ENCODE measurements at places on chromosomes 5 and 9. TPM values are rescaled to one million over a fixed set of nuclear protein-coding genes. Genes with fewer than 3 reads are reported as not detected.
A peak's percentile ranks its signal among the peaks of the same experiment; 100 is the strongest.

TAF11L5 gene
- not detected for total RNA-seq

ENDOG gene
- 17.6 TPM for total RNA-seq

GRXCR2 gene
- total RNA-seq, result not detected

OTP gene
- not detected for total RNA-seq

SV2C gene
- 0.02 TPM for total RNA-seq

DNAJC18 gene
- total RNA-seq, result 26.5 TPM

GFI1B gene
- not detected for total RNA-seq

GRCh38 chr9:136086213-136086881 is 8.7 kb downstream of the NACC2 start:
- no peak overlapping the region for H3K4me3 ChIP-seq
- no peak overlapping the region for H3K27ac ChIP-seq
- no peaks in the 10 kb centered on the region for H3K27me3 ChIP-seq
- no peaks in the 10 kb centered on the region for H3K36me3 ChIP-seq
- H3K4me1 ChIP-seq, result no peaks in the 10 kb centered on the region

DNA sequence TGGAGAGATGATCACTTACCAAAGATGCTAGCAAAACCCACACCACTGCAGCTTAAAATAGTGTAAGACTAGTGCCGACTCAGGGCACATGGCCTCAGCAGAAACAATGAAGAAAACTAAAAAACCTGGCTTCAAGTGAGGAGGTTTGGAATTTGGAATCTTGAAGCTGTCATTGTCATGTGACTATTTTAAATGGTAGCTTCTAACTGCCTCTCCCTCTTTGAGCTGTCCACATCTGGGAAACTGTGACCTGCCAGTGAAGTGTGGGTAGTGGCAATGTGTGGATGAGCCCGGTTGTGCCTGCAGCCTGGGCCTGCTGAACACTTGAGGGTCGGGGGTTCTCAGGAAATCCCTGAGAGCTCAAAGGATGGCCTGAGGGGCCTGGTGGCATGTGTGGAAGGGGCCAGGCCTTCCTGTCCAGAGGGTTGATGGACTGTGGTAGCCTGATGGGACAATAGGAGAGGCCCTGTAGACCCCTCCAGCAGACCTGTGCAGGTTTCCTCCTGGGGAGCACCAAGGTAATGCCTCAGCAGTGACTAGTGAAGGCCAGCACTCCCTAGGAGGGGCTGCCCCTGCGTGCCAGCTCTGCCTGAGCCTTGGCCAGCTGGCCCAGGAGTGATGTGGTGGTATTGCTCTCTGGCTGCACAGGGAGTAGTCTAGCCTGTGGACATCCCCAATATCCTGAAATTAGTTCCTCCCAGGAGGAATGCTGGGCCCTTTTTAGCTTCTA is 13.6 kb downstream of the USP20 start:
- no peak for DNase-seq
- no peak overlapping the region for H3K4me3 ChIP-seq
- H3K27ac ChIP-seq, result no peak overlapping the region
- H3K27me3 ChIP-seq, result no peaks in the 10 kb centered on the region
- H3K36me3 ChIP-seq, result peaks cover 28% of the 10 kb centered on the region

- no peaks in the 10 kb centered on the region for H3K27me3 ChIP-seq
- no peak overlapping the region for H3K27ac ChIP-seq
- H3K36me3 ChIP-seq, result no peaks in the 10 kb centered on the region
- no peaks in the 10 kb centered on the region for H3K4me1 ChIP-seq
Measured at GRCh38 chr9:134293611-134294152, 32.6 kb upstream of the RXRA start.

DNA sequence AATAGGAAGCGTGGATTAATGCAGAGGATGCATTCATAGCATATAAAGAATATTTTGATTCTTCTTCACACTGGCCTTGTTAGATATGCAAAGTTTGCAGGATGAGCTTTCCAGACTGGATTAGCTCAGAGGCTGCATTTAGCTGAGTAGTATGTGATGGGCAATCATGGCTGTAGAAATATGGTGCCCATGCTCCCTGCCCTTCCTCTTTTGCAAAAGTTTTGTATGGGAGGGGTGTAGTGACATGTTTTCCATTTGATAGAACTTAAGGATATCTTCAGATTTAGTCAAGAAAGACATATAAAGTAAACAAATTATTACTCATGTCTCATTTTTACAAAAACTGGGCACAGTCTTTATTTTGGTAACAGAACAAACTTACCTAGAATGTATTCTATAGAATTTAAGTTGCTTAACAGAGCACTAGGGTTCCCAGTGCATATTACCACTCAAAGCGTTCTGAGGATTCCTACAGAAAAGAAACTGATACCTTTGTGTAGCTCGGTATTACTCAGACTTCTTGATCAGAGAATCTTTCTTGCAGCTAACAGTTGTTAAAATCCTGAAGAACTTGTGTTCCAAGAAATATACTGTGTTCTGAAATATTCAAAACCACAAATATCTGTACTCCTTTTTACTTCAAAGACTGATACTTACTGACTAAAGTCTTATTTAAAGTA is 9.8 kb downstream of the GTF3C4 start:
- H3K4me1 ChIP-seq, result no peaks in the 10 kb centered on the region
- no peak for DNase-seq
- no peak overlapping the region for H3K4me3 ChIP-seq
- H3K27me3 ChIP-seq, result no peaks in the 10 kb centered on the region
- H3K27ac ChIP-seq, result no peak overlapping the region

DNA sequence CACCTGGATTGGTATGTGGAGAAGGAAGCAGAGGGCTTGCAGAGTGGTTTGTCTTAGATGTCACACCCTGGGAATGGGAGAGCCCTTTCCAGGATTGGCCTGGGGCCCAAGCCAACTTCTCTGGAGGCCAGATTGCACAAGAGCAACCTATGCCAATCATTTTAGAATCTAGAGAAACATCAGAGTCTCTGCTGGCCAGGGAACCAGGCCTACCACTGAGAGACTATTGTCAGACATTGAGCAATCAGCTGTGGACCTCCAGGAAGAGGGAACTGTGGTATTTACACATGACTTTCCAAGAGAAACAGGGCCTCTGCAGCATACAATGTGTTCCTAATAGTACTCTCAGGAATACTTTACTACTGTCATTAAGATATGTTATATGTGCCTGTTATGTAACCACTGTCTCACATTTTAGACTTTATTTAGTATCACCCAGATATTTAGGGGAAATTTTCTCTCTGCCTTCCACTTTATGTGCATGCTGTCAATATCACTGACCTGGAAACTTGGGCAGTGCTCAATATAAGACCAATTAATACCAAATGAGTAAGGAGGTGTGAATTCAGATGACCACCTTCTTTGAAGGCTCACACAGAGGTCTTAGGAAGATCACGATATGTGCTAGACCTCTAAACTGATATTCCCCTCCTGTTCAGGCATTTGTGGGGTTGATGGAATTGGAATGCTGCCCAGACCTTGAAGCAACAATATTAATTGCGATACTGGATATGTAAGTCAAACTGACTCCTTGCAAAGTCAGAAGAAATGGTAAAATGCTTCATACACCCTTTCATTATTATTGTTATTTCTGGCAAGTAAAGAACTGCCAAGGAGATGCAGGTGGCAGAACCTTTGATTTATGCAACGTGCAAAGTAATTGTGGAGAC is 20.5 kb upstream of the CCL28 start:
- no peaks in the 10 kb centered on the region for H3K27me3 ChIP-seq
- H3K4me3 ChIP-seq, result no peak overlapping the region
- no peak overlapping the region for H3K27ac ChIP-seq
- DNase-seq, result no peak
- H3K36me3 ChIP-seq, result no peaks in the 10 kb centered on the region

DNA sequence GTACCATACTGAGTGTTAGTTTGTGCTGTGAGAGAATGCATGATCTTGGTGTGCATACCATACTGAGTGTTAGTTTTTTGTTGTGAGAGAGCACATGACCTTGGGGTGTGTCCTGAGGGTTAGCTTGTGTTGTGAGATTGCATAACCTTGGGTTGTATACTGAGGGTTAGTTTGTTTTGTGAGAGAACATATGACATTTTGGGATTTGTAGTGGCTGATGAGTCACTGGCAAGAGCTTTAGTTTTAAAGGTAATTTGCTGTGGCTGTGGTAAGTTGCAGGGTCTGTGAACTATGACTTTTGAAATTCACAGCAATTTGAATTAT is 1068.3 kb upstream of the EDIL3 start:
- H3K4me1 ChIP-seq, result no peaks in the 10 kb centered on the region
- no peaks in the 10 kb centered on the region for H3K36me3 ChIP-seq
- DNase-seq, result no peak
- H3K4me3 ChIP-seq, result no peak overlapping the region
- H3K27me3 ChIP-seq, result no peaks in the 10 kb centered on the region

DNA sequence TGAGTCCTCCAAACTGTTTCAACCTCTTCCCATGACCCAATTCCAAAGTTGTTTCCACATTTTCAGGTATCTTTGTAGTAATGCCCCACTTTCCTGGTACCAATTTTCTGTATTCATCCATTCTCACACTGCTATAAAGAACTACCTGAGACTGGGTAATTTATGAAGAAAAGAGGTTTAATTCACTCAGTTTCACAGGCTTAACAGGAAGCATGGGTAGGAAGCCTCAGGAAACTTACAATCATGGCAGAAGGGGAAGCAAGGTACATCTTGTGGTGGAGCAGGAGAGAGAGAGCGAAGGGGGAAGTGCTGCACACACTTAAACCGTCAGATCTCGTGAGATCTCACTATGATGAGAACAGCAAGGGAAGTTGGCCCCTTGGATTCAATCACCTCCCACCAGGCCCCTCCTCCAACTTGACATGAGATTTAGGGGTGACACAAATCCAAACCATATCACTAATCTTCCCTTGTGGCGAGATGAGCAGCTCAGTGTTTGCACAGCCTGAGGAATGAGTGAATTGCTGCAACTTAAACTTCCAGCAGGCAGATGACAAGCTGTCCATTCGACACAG is 42.9 kb downstream of the TRIP13 start:
- H3K27me3 ChIP-seq, result no peaks in the 10 kb centered on the region
- no peak overlapping the region for H3K27ac ChIP-seq

- no peaks in the 10 kb centered on the region for H3K27me3 ChIP-seq
- H3K27ac ChIP-seq, result no peak overlapping the region
- no peaks in the 10 kb centered on the region for H3K4me1 ChIP-seq
- H3K36me3 ChIP-seq, result no peaks in the 10 kb centered on the region
- H3K4me3 ChIP-seq, result peak overlapping the region; percentile 88
Measured at GRCh38 chr5:36878392-36879082, 2.0 kb downstream of the NIPBL start.

GRCh38 chr5:164345853-164346252 is 840.4 kb downstream of the MAT2B start:
- no peaks in the 10 kb centered on the region for H3K27me3 ChIP-seq
- H3K36me3 ChIP-seq, result no peaks in the 10 kb centered on the region
- no peaks in the 10 kb centered on the region for H3K4me1 ChIP-seq
- H3K27ac ChIP-seq, result no peak overlapping the region
- no peak for DNase-seq
- no peak overlapping the region for H3K4me3 ChIP-seq

- DNase-seq, result peak; percentile 41
- peak overlapping the region; percentile 15 for H3K27ac ChIP-seq
- H3K4me1 ChIP-seq, result no peaks in the 10 kb centered on the region
- H3K4me3 ChIP-seq, result peak overlapping the region; percentile 91
- H3K27me3 ChIP-seq, result no peaks in the 10 kb centered on the region
Measured at GRCh38 chr5:126777257-126777974, 480 bp downstream of the LMNB1 start.

GRCh38 chr9:99419070-99419469 is 197.0 kb downstream of the SEC61B start:
- no peak for DNase-seq
- H3K4me1 ChIP-seq, result no peaks in the 10 kb centered on the region
- no peak overlapping the region for H3K4me3 ChIP-seq
- H3K27me3 ChIP-seq, result no peaks in the 10 kb centered on the region
- H3K27ac ChIP-seq, result no peak overlapping the region

DNA sequence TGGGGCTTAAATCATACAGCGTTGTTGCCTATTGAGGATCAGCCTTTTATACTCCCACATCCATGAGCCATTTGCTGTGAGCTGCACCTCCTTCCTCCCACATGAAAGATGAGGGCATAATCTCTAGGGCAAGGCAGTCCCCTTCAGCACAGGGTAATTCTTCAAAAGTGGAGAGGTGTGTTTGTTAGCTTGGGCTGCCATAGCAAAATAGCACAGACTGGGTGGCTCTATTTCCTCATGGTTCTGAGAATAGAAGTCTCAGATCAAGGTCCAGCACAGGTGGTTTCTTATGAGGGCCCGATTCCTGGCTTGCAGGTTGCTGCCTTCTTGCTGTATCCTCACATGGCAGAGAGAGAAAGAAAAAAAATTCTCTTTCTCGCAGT is 121.8 kb upstream of the SLC12A2 start:
- H3K27ac ChIP-seq, result no peak overlapping the region
- H3K4me3 ChIP-seq, result no peak overlapping the region
- no peaks in the 10 kb centered on the region for H3K36me3 ChIP-seq
- H3K27me3 ChIP-seq, result no peaks in the 10 kb centered on the region

DNA sequence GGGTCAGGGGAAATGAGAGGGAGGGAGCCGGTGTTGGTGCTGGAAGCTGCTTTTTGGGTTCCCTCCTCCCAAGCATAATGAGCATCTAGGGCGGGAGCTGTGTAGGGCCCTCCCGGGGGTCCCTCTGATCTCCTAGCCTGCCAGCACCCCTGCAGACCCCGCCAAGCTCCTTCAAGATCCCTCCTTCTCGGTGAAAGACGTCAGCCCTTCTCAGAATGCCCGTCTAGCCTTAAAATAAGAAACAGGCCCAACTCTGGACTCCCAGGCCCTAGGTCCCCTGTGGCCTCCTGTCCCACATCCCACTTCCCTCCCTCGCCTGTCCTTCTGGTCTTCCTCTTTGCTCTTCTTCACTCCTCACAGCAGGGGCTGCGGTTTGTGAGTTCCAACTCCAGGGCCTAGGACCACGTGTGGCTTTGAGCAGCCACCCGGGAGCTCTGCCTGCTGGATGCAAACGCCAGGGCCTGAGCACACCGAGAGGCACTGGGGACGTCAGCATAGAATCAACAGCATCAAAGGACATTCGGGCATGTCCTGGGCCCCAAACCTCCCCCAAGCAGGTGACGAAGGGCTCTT is 8.8 kb upstream of the SCGB3A1 start:
- no peak overlapping the region for H3K27ac ChIP-seq
- peak; percentile 25 for DNase-seq

DNA sequence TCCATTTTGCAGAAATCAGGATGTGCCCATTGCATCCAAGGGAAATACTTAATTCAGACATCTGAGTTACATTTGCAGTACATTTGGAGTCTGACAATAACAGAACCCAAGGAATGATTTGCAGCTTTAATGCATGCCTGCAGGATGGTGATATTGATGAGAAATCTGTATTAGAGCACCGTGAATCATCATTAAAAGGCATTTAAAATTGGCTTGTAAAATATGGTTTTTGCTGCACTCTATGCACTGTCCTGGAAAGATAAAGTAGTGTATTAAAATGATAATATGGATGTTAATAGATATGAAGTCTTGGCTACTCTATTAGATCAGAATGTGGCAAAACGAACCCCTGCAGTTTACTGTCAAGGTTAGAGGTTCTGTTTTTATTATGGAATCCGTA is 556.9 kb downstream of the MAT2B start:
- no peaks in the 10 kb centered on the region for H3K4me1 ChIP-seq
- no peak for DNase-seq
- no peaks in the 10 kb centered on the region for H3K27me3 ChIP-seq
- H3K36me3 ChIP-seq, result no peaks in the 10 kb centered on the region
- H3K4me3 ChIP-seq, result no peak overlapping the region
